Activated naive CD4-positive, alpha-beta T cell (primary cell): ENCODE measurements at places on chromosomes 7 and 10.

- no peak for DNase-seq
These were observed 125.3 kb upstream of the CCDC6 start for GRCh38 chr10:60031664-60032063.

GRCh38 chr7:139500770-139501138, 17.3 kb upstream of the KLRG2 start:
- DNase-seq = no peak

DNA sequence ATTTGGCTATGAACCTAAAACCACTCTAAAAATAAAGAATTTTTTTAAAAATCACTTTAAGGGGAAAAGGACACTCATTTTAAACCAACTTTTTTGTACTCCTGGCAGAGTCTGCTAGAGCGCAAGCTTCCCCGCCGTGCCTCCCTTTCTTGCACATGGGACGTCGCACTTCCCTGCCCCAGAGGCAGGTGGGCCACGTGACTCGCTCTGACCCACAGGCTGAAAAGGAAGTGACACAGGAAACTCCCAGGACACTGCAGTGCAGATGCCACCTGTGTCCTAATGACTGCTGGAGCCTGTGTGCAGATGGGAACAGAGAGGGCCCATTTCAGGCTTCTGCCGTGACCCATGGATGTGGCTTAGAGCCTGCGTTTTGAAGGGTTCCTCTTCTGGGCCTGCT, 142.1 kb upstream of the LANCL2 start:
- no peak for DNase-seq

- no peak for DNase-seq
These were observed 14.7 kb upstream of the INA start for GRCh38 chr10:103262229-103262628.

DNA sequence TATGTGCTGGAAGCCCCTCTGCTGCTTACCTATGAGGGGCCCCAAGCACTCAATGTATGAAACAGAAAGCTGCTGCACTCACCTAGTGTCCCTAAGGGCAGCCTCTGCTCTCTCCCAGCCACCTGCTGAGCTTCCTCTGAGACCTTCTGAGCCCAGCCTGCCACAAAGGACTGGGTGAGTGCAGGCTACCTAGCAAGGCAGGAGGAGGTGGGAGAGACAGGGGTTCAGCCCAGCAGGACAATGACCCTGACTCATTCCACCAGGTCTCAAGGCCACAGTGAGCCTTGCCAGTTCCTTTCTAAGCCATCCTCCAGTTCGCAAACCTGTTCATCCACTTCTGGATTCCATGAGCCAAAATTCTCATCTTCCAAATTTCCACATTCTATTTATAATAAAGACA, 16.3 kb downstream of the VOPP1 start:
- no peak for DNase-seq

- no peak for DNase-seq
These were observed 86.9 kb upstream of the GNA12 start for GRCh38 chr7:2931034-2931415.

DNA sequence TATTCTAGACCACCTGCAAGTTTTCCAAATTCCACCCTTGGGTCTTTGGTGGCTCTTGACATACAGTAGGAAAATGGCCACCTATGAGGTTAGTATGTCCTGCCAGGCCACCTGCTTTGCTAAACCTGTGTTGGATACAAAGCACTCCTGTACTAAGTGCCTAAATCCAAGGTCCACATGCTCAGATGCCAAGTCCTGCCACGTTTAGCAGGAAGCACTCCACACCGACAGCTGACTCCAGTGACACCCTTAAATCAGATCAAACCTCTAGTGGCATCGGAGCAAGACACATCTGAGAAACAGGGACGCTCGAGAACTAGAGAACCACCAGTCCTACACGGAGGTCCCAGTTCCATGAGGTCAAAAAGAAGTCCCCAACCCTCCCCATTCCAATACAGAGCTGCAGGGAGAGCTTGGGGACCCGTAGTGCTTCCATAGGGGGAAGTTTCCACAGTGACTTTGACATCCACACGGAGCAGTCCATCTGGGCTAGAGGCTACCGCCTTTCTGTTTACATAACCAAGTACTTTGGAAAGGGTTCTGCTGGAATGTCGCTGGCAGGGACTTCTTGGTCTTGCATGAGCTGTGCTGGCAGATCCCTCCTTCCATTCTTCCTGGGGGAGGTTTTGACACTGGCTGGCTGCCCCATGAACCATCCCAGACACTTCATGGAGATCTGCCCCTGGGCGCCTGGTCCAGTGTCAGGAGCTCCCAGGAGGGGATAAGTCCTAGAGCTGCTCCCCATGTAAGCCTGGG, 290.6 kb downstream of the PRPF18 start:
- no peak for DNase-seq

DNA sequence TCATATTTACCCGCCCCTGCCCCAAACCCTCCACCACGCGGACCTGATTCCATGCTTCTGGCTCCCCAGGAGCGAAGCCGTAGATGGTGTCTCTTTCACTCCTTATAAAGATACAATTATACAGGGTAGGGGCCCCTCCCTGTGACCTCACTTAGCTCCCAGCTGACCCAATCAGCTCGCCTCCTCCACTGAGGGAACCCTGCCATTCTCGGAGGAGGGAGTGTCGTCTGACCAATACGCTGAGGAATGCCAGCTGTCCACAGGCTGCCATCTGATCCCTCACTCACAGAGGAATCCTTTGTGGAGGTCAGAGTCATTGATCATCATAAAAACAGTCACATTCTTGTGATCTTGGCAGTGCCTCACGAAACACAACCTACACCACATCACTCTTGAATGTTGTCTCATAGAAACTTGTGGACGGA, 67.5 kb upstream of the INSIG1 start:
- DNase-seq = no peak

DNA sequence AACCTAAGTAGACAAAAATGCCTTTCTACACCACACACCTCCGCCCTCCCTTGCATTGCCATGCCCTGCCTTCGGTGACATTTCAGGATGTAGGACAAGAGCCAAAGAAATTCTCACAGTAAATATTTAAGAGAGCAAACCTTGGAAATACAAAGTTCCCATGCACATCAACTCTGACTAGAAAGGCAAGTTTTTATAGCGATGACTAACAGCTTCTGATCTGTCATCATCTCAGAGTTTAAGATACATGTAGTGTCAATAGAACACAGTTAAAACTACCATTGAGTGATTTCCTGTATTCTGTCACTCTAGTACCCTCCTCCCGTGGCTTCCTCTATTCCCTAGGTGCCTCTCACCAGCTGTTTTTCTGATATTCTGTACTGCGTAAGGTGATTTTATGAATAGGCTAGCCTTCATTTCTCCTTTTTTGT, 20.7 kb downstream of the SLC16A9 start:
- DNase-seq = no peak

DNA sequence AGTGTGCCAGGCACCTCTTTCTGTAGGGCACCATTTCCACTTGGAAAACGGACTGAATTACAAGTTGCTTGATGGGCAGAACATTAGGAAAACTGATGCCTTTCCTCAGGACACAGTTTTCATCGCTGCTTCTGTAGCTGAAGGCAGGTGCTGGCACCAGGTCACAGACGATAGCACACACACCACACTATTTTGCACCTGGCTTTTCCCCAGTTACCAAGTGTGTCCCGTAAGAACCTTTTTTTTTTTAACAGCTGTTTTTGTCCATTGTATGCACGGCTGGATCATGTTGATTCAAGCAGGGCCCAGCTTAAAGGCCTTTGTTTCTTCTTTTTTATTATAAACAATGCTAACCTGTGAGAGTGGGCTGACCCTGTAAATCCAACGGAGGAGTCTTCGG, 1.3 kb upstream of the GET4 start:
- no peak for DNase-seq

GRCh38 chr10:20004087-20004523, 187.9 kb downstream of the PLXDC2 start:
- no peak for DNase-seq

GRCh38 chr10:77699080-77699645, 61.6 kb upstream of the KCNMA1 start:
- no peak for DNase-seq

GRCh38 chr7:150409300-150410030, 30.3 kb downstream of the ZNF775 start:
- no peak for DNase-seq

DNA sequence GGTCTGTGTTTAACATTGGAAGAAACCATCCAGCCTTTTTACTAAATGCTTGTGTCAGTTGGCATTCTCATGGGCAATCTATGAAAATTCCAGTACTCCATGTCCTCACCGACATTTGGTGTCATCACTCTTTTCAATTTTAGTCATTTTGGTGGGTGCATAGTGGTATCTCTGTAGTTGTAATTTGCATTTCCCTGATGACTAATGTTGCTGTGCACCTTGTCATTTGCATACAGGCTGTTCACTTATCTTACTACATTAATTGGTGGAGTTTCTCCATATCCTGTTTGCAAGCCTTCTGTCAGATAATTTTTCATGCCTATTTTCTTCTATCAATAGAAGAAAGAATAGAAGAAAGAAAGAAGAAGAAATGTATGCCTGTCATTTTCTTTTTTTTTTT, 73.7 kb downstream of the PLPP4 start:
- DNase-seq = no peak

- no peak for DNase-seq
These were observed 343.7 kb downstream of the WDR11 start for GRCh38 chr10:121194696-121195523.

DNA sequence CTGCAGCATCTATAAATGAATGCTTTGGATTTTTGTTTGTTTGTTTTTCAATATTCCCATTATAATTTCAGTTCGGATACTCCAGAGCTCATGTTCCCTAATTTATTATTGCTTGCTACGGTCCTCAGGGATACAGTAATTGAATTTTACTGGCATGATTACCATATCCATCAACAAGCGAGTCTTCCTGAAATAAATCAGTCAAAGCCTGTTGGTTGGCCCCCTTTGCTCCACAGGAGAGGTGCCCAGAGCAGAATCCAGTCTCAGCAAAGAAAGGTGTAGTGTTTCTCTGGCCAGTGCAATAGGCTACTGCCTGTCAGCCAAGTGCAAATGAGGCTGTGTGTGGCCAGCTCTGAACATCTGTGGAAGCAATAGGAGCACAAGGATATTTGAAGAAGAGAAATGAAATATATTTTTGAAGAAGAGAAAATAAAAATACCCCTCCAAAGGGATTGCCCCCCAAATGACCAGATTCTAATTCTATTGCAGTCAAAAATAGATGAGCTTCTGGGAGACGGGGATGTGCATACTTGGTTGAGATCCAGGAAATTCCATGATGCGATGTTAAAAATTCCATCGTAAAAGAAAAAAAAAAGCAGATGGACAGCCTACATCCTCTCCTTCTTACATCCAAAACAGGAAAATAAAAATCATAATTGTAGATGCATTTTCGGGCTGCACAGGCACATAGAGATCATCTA, 18.1 kb downstream of the TRIL start:
- no peak for DNase-seq

DNA sequence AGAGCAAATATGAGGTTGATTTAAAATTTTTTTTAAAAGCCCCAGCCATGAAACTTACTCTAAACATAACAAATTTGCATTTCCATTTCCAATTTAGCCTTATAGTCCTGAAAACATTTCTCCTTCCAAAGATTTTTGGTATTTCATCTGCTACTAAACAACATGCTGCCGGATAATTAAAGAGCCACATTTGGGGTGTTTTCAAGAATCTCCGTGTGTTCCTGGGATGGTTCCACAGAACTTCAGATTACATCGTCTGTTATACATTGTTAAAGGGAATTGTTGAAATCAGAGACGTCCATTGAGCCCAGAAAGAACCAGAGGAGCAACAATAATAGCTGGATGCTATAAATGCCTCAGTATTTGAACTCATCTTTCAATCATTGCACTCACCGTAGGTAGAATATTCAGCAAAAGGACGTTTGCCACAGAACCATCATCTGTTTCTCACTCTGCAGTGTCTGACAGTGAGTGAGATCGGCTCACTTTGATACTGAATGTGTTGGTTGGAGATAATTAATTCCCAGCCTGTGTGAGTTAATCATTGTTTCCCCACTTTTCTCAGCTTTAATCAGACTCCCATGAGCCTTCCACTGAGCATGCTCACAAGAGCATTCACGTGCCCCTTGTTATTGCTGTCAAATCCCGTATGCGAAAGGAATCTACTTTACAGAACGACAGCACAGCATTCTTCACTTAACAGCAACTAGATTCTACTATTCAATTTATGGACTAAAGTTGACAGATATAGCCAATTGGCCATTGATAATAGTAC, 128.4 kb upstream of the PALS2 start:
- no peak for DNase-seq

GRCh38 chr7:98133621-98134303, 27.1 kb downstream of the LMTK2 start:
- DNase-seq = no peak

GRCh38 chr10:22379059-22379458, 33.8 kb downstream of the SPAG6 start:
- no peak for DNase-seq
